T-cell (primary cell): ENCODE measurements at places on chromosomes 4 and X.
A peak's percentile ranks its signal among the peaks of the same experiment; 100 is the strongest.

DNA sequence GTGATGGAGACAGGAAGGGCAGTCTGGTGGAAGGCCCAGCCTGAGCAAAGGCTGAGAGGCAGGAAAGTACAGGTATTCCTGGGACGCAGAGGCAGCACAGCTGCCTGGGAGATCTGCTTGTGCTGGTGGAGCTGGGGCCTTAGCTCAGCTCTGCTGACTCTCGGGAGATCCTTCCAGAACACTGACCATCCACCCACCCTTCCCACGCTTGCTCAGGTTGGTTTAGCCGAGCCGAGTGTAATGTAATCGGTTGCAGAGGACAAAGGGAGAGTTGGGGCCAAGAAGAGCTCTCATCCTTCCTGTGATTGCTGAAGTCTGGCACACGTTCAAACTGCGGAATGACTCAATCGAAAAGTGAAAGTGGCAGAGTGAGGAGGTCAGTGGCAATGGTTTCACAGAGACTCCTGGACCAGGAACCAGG is 43.1 kb upstream of the GPR78 start:
- no peak for DNase-seq

GRCh38 chr4:119774840-119775239 is 146.2 kb upstream of the PDE5A start:
- no peak for DNase-seq

GRCh38 chrX:21295246-21295820 is 78.9 kb upstream of the CNKSR2 start:
- DNase-seq: no peak

DNA sequence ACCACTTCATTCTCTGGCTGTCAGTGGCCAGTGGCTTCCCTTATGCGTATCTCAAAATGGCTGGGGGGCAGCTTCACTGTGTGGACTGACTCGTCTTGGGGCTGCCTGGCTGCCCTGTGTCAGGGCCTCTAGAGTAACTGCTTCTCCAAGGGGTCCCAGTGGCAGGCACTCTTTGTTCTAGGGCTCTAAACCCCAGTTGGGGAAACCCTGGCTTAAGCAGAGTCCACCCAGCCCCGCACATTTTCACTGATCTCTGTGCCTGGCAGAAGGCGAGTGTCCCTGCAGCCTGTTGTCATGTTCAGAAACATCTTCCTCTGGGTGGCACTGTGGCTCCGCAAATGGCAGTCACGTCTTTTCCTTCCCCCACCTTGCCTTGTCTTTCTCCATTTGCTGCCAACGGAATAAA is 59.7 kb downstream of the NBDY start:
- peak; percentile 64 for DNase-seq

DNA sequence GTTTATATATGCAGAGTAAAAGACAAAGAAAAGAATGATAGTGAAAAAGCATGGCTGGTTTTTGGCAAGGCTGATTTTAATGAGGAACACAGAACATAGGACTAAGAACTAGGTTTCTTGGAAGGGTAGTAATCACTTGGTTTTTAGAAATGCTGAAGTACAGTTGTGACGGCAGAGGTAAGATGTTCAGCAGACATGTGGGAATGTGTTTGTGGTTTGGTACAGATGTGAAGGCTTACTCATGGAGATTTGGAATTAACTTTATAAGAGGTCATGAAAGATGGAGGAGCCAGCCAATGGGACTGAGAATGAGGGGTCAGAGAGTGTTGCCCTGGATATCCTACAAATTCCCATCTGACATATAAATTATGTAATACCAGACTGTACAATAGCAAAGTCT is 243.6 kb downstream of the NPFFR2 start:
- no peak for DNase-seq

DNA sequence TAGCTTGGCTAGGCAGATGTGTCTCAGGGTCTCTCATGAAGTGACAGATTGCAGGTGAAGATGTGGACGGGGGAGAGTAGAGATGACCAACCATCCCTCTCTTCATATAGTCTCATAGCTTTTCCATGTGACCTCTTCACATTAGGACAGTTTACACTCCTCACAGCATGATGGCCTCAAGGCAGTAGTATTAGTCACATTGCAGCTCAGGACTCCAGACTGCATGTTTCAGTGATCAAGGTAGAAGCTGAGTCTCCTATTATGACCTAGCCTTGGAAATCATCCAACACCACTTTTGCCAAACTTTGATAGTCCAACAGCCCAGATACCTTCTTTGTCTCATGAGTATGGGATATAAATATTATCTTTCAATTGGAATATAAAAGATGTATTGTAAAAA is 147.7 kb downstream of the GASK1B start:
- no peak for DNase-seq

GRCh38 chr4:186169333-186169944 is 21.9 kb upstream of the CYP4V2 start:
- no peak for DNase-seq

GRCh38 chr4:155241225-155241624 is 32.8 kb downstream of the NPY2R start:
- DNase-seq: no peak

DNA sequence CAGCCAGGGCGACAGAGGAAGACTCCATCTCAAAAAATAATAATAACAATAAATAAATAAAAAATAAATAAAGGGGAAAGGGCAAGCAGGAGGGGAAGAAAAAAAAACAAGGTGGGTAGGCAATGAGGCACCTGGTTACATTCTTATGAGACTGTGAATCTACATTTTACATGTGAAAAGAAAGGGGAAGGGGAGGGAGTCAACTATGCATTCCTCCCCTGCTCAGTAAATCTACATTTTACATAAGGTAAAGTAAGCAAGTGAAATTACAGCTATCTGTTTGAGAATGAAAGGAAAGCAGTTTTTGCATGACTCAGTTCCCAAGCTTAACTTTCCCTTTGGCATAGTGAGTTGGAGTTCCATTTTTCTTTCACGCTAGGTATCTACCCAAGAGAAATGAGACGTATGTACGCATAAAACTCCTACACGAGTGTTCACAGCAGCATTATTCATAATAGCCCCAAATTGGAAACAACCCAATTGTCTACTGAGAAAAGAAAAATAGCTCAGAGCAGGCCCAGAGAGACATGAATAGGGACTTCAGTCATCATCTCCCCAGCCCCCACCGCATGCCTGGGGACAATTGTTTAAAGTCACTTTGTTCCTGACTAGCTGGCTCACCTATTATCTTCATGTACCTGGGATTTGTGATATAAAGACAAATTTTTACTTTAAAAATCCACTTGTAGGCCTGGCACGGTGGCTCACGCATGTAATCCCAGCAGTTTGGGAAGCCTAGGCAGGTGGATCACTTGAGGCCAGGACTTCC is 52.4 kb downstream of the DDX3X start:
- no peak for DNase-seq
